Right hindlimb (tissue), 1 donor: ENCODE measurements at places on chromosomes 2 and 18.

GRCh38 chr2:73944714-73945113 is 18.0 kb downstream of the DGUOK start:
- DNase-seq: no peak

GRCh38 chr2:179410552-179411356 is 146.1 kb upstream of the SESTD1 start:
- peak; percentile 33 for DNase-seq

GRCh38 chr2:204860274-204860673 is 315.0 kb downstream of the PARD3B start:
- no peak for DNase-seq

DNA sequence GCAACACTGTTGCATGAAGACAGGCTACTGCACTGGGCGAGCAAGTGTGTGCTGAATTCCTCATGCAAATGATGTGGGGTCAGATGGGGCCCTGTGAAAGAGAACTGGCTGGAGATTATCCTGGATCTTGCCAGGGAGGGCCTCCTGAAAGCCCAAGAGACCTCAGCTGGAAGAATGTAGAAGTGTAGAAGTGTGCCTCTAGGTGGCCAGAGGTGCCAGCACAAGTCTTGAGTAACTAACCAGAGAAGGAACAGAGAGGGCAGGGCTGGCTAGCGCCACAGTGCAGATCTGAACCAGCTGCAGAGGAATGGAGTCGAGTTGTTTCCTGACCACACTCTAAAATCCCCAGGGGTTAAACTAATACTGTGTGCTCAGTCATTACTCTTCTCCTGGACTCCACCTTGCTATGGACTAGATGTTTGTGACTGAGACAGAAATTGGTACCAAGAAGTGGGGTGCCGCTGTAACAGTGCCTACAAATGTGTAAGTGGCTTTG is 399.3 kb downstream of the LRATD1 start:
- DNase-seq: no peak

GRCh38 chr2:130797493-130798435 is 39.0 kb upstream of the ARHGEF4 start:
- DNase-seq: peak; percentile 93

GRCh38 chr2:121562269-121563176 is 31.8 kb downstream of the RNU4ATAC start:
- no peak for DNase-seq

- no peak for DNase-seq
Observed at GRCh38 chr2:127911737-127912136, 26.0 kb upstream of the AMMECR1L start.

GRCh38 chr2:45786836-45787357 is 135.4 kb downstream of the PRKCE start:
- no peak for DNase-seq

DNA sequence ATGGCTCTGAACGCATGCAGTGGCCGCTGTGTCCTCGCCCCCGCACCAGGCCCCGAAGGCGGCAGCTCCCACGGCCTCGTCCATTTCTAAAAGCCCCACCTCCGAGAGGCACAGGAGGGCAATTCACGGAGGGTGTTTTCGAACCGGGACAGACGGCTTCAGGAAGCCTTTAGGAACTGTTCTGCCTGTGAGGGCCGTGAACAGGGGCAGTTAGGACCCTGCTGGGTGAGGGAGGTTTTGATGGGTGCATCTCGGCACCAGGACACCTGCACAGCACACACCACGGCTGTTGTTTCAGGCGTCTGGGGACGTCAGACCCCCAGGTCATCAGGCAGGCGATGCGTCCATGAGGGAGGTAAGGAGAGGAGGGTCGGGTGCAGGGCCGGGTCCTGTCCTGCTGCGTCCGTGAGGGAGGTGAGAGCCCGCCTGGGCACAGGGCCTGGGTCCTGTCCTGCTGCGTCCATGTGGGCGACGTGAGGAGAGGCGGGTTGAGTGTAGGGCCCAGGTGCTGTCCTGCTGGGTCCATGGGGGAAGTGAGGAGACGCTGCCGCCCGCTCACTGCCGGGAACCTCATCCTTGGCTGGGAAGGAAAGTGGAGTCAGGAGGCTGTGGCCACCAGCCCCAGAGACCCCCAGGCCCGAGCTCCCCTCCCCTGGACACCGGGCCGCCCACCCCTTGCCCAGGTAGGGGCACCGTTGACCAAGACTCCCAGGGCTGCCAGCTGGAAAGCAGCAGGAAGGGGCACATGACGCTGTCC is 25.5 kb upstream of the KCNG2 start:
- DNase-seq: no peak

GRCh38 chr2:127102521-127103242 is 4.3 kb downstream of the BIN1 start:
- DNase-seq: peak; percentile 21

GRCh38 chr18:48882379-48882778 is 68.4 kb downstream of the SMAD7 start:
- no peak for DNase-seq

DNA sequence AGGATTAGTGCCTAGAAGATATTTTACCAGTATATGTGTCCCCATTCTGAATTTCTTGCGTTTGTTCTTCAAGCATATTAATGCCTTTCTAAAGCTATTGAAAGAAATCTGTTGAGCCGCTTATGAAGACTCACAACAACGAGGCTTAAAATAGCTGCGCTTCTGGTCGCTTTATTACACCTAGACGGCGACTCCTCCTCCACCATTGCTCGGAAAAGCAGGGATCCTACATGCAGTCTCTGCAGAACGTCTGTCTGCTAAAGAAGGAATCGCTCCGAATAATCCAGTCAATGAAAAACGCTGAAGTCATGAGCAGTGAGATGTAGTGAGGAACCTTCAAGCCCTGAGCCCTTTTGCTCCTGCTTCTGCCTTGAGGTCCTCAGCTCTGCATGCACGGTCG is 94.8 kb upstream of the ZNF516 start:
- DNase-seq: no peak

GRCh38 chr18:37346048-37346447 is 219.6 kb downstream of the CELF4 start:
- DNase-seq: no peak

DNA sequence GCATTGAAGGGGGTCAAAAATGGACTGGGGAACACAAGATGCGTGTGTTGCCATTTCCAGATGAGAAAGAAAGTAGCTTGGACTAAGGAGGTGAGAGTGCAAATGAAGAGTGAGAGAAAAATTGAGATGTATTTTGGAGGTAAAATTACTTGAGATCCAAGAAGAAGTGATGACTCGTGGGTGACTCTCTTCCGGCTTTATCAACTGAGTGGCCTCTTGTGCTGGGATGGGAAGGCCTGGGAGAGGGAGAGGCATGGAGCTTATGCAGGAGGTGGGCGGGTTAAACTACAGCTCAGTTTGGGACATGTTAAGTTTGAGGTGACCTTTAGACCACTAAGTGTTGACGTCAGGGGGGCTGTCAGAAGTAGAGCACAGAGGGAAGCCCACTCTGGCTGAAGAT is 34.9 kb downstream of the SULT1C2 start:
- no peak for DNase-seq

GRCh38 chr18:8703092-8703709 is 2.2 kb upstream of the MTCL1 start:
- no peak for DNase-seq

GRCh38 chr2:232576995-232577394 is 26.5 kb downstream of the EIF4E2 start:
- no peak for DNase-seq

DNA sequence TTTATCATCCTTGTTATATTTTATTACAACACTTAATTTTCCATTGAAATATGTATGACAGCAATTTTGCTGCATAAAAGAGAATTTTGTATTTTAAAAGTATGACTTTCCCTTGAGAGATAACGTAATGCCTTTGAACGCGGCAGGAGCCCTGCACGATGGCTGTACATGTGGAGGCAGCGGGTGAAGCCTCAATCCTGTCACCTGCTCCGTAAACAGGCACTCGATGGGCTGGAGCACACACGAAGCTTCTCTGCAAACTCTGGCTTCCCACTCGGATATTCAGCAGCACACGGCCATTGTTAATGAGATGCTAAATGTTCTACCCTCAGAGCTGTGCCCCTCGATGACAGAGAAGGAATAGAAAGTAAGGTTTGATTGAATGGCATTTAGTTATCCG is 184.4 kb downstream of the RTP5 start:
- DNase-seq: no peak

GRCh38 chr2:18444806-18445205 is 115.6 kb downstream of the RDH14 start:
- DNase-seq: no peak

GRCh38 chr18:22814329-22814703 is 118.8 kb upstream of the RBBP8 start:
- DNase-seq: no peak

DNA sequence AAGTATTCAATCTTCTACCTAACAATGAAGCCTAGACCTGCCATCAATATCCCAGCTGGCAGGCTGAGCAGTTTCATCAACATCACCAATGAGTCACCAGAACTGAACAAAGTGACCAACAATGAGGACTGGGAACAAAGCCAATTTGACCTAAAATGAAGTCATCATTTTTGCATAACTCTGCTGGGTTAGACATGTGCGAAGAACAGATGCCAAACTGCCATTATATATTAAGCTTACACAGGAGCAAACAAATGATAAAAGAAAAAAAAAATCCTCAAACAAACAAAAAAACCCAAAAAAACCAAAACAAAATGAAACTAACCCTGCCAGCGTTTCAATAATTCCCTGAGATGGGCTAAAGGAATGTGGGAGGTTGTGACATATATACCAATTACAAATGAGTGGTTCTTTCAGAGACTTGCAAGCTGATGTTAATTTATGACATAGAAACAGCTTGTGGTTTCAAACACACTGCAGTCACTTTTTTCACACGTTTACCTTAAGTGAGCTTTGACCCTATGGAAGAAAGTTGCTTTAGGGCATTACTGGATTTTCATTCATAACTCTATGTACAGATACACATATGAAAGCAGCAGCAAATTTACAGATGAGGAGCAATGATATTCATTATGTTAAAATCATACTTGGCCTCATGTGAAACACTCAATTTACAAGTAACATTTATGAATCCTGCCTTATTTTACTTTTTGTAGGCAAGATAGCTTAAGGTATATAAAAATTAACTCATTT is 56.9 kb upstream of the CCDC141 start:
- no peak for DNase-seq
